ENCODE measurements at places on chromosomes 5 and 9.

- no peak for DNase-seq
Observed at GRCh38 chr5:87195104-87195591, 72.5 kb upstream of the RASA1 start.

DNA sequence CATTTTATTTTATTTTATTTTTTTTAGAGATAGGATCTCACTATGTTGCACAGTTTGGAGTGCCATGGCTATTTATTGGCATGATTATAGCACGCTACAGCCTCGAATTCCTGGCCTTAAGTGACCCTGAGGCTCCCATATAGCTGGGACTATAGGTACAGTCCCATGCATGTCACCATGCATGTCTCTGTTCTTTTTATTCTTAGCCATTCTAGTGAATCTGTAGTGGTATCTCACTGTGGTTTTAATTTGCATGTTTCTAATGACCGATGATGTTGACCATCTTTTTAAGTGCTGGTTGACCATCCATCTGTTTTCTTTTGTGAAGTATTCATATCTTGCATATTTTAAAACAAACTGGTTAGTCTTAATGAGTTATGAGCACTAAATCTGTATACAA lies 76.1 kb downstream of the SLC44A1 start:
- no peak for DNase-seq

DNA sequence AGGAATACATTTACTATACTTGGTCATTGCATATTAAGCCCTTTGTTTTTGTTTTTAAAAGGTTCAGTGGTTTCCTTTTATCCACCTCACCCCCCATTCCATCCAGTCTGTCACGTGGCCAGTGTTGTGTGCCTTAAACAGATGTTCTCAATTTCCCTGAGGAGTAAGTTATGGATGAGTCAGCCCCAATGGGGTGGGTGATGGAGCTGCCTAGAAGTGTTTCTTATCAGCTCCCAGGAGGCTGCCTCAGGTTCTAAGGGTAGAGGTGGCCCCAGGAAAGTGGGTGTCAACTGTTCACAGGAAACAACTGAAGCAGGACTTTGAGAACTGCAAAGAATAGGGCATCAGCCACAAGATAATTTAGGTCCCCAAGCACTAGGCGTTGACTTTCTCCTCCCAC lies 41.1 kb downstream of the ACTBL2 start:
- no peak for DNase-seq

DNA sequence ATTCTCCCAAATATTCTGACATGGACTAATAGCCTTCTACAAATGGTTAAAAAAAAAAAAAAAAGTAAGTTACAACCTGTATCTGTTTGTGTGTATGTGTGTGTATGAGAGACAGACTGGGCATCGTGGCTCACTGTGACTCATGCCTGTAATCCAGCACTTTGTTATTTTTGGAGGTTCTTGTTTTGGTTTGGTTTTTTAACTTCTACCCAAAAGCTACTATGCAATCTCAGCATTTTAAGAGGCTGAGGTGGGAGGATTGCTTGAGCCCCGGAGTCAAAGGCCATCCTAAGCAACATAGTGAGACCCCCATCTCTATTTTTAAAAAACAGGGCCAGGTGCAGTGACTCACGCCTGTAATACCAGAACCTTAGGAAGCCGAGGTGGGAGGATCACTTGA lies 17.6 kb upstream of the HAVCR1 start:
- no peak for DNase-seq
